Activated gamma-delta T cell treated with Interleukin-2 at 50 U/mL for 16 hours (primary cell): ENCODE measurements at places on chromosomes 3 and 15.

GRCh38 chr3:173793963-173794362, 396.4 kb downstream of the NLGN1 start:
- DNase-seq, result no peak

DNA sequence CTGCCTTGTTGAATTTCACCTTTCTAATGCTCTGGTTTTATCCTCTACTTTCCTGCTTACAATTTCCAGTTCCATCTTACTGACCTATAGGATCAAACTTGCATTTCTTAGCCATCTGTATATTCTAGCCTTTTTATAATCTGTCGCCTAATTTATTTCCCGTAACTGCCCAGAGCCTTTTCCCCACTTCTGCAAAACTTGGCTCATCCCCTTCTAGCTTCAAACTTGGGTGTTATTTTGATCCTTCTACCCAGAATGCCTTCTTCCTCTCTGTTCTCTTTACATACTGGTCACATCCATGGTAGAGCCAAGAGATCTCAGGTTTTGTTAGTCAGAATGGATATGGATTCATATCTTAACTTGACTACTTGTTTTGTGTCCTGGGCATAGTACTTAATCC, 2.6 kb downstream of the SACM1L start:
- DNase-seq, result no peak

- no peak for DNase-seq
Observed at GRCh38 chr3:65578861-65579260, 459.9 kb downstream of the MAGI1 start.

- DNase-seq, result no peak
Observed at GRCh38 chr3:109804697-109805096, 467.4 kb upstream of the DPPA4 start.

- no peak for DNase-seq
Observed at GRCh38 chr3:123627673-123628670, 43.1 kb upstream of the HACD2 start.

DNA sequence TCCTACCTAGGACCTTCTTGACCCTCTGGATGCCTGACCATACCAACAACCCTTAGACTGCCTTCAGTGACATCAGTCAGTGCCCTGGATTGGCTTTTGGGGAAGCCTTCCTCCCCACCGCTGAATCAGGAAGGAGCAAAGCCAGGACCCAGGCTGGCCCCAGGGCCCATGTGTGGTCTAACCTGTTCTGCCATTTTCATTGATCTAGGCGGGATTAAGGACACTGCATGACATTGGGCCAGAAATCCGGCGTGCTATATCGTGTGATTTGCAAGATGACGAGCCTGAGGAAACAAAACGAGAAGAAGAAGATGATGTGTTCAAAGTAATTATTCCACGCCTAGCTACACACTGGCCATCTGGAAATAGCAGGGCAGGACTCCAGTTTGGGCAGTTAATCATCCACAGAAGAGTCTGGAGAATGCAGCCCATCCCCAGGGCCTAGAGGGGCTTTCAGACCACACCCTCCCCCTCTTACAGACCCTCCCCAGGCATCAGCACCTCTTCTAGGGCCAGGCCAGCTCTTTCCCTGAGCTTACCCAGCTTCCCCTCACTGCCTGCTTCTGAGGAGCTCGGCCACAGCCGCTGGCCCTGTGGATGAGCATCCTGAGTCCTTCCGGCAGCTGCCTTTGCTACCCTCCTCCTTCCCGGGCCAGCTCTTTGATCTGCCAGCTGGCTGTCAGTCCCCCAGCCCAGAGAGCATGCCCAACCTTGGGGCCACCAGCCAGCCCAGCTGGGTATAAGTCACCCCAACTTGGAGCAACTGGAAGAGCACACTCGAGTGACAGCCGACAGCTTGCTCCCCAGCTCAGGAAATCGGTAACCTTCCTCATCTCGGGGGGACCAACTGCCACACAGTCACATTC, 45.9 kb downstream of the CHDH start:
- no peak for DNase-seq

DNA sequence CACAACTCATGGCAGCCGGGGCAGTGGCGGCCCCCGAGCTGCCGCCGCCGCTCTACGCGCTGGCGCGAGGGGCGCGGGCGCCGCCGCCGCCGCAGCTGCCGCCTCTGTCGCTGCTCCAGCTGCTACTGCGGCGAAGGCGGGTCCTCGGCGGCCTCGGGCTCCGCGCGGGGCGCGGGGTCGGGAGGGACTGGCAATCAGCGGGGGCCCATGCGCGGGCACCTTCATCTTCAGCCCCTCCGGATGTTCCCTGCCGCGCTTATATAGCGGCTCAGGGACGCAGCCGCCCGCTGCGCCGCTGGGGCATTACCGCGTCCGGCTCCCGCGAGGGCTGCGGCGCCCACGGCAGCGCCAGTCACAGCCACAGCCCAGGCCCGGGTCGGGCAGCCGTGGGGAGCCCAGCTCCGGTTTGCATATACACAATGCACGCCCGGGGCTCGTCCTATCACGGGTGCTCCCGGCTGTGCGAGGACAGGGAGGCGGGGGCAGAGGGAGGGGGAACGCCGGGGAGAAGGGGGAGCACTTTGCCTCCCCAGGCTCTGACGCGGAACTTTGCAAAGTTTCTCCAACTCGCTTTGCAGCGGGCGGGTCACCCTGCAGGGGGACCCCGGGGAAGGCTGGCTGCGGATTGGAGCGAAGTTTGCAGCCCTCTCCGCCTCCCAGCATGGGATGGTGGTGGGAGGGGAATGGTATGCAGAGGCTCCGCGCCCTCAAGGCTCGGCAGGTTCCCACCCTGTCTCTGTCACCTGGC, at the start of gene VGLL3:
VGLL3 (minus strand) TSS at position 416 of the 748 bp plus-strand sequence; CDS start at position 10, 406 bp downstream.
- no peak for DNase-seq

DNA sequence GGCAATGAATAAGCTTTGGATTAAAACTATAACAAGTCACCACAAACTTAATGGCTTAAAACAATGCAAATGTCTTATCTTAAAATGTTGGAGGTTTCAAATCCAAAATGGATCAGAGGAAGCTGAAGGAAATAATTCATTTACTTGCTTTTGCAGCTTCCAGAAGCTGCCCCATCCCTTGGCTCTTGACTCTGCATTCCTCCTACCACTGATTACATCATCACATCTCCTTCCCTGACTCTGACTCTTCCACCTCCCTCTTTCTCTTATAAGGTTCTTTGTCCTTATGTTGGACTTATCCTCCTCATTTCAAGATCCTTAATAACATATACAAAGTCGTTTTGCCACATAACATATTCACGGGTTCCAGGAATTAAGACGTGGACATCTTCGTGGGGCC, 982.8 kb upstream of the ROBO1 start:
- DNase-seq, result no peak
